ENCODE measurements at places on chromosomes 16 and 17.
A peak's percentile ranks its signal among the peaks of the same experiment; 100 is the strongest.

DNA sequence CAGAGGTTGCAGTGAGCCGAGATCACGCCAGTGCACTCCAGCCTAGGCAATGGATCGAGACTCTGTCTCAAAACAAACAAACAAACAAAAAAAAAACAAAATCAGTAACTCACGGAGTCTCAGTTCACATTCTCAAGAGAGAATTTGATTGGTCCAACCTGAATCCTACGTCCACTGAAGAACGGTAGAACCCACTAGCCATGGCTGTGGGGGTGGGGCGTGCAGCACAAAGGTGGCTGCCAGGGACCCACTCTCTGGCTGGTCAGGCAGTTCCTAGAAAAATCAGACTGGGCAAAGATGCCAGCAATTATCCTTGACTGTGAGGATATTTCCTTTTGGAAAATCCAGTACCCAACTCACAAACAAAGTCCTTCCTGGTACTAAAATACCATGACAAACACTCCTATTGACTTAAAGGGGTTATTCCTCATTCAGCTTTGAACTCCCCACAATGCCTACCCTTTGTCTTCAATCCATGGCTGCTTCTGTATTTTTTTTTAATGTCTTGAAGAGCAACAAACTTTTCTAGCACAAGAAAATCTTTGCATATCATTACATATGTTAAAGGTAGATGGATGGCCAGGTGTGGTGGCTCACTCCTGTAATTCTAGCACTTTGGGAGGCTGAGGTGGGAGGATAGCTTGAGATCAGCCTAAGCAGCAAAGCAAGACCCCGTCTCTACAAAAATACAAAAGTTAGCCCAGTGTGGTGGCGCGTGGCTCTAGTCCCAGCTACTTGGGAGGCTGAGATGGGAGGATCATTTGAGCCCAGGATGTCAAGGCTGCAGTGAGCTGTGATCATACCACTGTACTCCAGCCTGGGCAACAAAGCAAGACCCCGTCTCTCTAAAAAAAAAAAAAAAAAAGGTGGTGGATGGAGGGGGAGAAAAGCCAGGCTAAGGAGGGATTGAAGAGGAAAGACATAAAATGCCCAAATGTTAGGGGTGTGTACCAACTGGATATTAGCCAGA lies 3.8 kb upstream of the POLR3E start:
- DNase-seq: no peak

- DNase-seq: no peak
Measured at GRCh38 chr17:72974605-72975232, 117.8 kb downstream of the SLC39A11 start.

DNA sequence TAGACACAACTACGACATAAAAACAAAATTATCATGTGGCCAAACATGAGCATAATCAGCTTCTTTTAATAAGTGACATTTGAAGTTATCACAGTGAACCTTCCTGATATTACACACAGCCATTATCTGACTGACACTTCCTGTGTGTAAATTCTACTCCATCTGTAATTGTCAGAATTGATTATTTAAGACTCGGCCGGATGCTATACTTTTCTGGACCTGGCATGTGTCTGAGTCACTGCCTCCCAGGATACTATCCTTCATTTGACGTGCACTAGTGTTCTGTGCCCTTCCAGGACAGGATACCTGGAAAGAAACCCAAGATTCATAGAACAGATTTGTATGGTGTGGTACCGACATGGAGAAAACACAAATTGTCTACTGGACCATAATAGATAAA lies 242.0 kb downstream of the HS3ST3A1 start:
- DNase-seq: no peak

DNA sequence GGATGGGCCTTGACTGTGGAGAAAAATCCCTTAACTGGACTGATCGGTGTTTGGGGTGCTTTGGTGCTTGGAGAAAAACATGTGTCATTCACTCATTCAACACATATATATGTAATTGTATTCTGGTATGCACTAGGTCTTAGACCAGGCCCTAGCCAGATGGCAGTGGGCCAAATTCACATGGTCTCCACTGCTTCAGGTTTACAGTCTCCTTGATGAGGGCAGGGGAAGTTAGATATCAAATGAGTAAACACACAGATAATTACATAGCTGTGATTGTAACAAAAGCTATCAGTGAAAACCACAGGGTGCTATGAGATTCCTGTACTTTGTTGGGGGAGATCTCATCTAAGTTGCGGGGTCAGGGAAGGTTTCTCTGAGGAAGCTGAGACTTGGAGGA lies 78.8 kb downstream of the WWP2 start:
- no peak for DNase-seq

GRCh38 chr16:31110106-31111034 lies 2.2 kb downstream of the BCKDK start:
- no peak for DNase-seq

DNA sequence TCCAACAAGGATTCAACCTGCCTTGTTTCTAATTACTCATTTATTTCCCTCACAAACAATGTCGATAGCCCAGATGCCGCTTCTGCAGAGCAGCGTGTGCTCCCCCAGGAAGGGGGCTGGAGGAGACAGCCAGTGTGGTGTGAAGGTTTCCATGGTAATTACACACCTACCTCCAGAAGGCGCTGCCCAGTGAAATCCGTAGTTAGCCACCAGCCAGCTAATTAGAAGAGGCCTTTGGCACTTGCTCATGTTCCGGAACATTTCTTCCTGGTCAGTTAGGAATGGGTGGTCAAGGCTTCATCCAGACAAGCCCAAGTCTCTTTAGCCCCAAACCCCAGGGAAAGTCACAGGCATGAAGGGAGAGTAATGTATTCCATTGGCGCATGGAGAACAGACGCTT lies 342.5 kb upstream of the C16orf82 start:
- no peak for DNase-seq

- no peak for DNase-seq
Measured at GRCh38 chr17:15124264-15124595, 140.9 kb downstream of the PMP22 start.

- peak; percentile 9 for DNase-seq
Measured at GRCh38 chr17:42675965-42676423, 800 bp downstream of the PLEKHH3 start.

- DNase-seq: no peak
Measured at GRCh38 chr16:66952430-66953110, 8.5 kb upstream of the CES3 start.

DNA sequence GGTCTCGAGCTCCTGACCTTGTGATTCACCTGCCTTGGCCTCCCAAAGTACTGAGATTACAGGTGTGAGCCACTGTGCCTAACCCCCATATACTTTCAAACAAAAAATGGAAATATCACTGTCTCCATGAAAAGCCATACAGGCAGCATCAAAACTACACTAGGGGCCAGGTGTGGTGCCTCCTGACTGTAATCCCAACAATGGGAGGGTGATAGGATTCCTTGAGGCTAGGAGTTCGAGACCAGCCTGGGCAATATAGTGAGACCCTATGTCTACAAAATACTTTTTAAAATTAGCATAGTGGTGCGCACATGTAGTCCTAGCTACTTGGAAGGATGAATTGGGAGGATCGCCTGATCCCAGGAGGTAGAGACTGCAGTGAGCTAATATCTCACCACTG lies 15.7 kb downstream of the HMOX2 start:
- no peak for DNase-seq

DNA sequence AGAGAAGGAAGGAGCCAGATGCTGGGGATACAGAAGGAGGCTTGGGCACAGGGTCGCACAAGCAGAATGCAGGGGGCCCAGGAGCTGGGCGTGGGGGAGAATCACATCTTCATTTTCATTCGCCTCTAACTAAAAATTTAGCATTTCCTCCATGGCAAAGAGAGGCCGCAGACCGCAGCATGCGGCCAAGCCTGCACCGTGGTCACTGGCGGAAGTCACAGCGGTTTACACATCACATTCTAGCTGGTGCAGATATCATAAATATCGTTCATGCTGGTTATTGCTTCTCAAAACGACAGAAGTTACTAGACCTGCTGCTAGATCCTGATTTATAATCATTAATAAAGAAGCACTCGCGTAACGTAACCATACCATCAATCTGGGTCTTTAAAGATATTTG lies 162.0 kb downstream of the NTN1 start:
- no peak for DNase-seq

DNA sequence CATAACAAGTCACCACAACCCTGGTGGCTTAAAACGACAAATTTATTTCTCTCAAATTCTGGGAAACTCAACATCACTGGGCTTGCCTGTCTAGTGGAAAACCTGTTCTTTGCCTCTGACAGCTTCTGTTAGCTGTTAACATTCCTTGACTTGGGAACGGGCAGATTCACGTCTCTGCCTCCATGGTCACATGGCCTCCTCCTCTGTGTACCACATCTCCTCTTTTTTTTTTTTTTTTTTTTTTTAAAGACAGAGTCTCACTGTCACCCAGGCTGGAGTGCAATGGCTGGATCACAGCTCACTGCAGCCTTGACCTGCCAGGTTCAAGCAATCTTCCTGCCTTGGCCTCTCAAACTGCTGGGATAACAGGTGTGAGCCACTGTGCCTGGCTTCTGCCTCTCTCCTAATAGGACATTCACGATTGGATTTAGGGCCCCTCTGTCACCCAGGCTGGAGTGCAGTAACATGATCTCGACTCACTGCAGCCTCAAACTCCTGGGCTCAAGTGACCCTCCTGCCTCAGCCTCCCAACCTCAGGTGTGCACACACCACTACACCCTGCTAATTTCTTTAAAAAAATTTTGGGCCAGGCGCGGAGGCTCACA lies 11.7 kb upstream of the LLGL1 start:
- no peak for DNase-seq

DNA sequence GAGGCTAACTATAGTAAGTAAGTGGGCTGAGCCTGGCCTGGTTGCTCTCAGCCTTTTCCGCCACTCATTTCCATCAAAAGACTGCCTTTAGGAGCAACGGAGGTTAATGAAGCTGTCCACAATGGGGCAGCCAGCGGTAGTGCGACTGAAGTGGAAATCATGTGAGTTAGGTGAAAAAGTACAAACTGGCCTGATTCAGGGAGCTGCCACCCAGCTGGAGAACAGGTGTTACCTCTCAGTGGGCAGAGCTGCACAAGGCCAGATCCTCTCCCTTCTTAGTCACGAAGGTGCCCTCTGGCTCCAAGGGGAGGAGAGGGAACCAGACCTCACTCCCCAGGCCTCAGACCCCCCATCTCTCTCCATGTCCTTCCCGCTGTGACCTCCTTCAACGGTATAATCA lies 34.4 kb upstream of the CDRT4 start:
- no peak for DNase-seq

GRCh38 chr17:6910987-6911603 lies 79.6 kb upstream of the TEKT1 start:
- no peak for DNase-seq

GRCh38 chr17:57108671-57109392 lies 23.8 kb downstream of the AKAP1 start:
- DNase-seq: no peak

- no peak for DNase-seq
Measured at GRCh38 chr17:4109449-4109848, 33.4 kb downstream of the ZZEF1 start.

- DNase-seq: no peak
Measured at GRCh38 chr16:24700549-24701392, 28.7 kb upstream of the TNRC6A start.

DNA sequence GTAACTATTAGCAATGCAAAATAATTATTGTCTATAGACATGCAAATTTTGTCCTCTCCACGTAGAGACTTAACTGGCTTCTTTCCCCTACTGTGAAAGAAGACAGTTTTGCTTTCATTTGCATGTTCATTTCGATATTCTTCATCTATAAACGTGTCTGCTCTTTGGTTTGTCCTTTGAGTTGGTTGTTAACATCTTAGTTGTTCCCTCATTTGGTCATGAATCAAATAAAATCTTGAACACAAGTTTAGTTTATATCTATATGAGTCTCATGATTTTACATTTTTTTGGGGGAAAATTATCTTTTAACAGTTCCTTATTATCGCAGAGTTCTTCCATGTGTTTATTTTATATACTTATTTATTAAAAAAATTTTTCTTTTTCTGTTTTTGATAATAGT lies 214.4 kb downstream of the UTP18 start:
- DNase-seq: no peak

GRCh38 chr17:7873051-7873450 lies 15.2 kb downstream of the CYB5D1 start:
- no peak for DNase-seq

GRCh38 chr16:52812678-52813556 lies 239.8 kb downstream of the CHD9NB start:
- DNase-seq: no peak

- no peak for DNase-seq
Measured at GRCh38 chr16:23284584-23284983, 17.5 kb upstream of the SCNN1B start.

DNA sequence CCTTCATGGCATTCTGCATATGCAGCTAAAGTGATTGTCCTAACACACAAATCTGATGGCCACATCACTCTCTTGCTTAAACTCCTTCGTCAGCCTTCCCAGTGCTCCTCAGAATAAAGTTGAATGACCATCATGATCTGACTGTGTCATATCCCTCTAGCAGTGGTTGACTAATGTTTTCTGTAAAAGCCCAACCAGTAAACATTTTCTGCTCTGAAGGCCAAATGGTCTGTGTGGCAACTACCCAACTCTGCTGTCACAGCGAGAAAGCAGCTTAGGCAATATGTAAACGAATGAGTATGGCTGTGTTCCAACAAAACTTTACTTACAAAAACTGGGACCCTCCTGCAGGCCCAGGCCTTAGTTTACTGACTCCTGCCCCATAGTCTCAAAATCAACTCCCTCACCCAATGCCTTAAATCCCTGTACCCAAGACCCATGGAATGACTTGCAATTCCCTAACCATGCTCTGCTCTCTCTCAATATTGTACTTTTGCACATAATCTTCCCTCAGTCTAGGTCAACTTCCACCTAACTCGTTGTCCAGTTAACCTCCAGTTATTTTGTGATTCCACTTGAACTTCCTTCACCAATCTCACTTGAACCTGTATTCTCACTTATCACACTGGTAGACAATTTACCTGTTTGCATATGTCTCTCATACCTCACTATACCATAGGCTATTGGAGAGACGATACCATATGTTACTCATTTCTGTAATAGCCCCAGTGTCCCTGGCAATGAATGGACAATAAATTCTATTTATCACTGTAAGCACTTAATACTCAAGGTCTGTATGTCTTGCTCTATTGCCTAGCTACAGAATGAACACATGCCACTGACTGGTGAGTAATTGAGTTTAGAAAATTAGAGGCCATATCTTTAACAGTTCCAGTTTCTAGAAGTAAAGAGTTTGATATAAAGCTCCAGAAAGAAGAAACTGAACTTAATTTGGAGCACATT lies 29.1 kb downstream of the TMEM100 start:
- DNase-seq: no peak

DNA sequence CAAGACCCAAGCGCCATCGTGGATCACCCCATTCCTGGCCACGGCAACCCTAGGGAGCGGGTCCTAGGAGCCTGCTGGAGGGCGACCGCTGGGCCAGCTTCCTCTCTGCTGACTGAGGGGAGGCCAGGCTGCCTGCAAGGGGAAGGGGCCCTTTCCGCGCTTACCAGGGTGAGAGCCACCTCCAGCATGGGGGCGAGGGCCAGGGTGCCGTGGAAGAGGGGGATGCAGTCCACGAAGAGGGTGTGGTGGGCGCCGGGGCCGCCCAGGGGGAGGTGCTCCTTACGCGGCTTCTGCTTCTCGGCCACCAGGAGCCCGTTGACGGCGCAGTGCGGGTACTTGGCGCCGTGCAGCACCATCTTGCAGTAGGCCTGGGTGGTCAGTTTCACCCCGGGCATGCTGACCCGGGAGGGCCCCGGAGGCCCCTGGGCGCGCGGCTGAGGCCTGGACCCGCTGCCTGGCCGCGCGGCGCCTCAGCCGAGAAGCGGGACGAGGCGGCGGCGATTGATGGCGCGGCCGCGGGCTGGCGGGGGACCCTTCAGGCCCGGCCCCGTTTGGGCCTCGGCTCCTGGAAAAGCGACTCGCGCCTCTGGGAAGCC lies 345 bp downstream of the EMC8 start:
- no peak for DNase-seq

- DNase-seq: no peak
Measured at GRCh38 chr16:55016515-55016914, 85.8 kb downstream of the IRX5 start.

Data from NCI-H2081 treated with DMSO at 0.1 percent for 48 hours (cell line).